Endodermal cell (in vitro differentiated cells): ENCODE measurements at places on chromosomes 7 and 10.

- no peak for DNase-seq
Observed at GRCh38 chr7:151822541-151823181, 54.3 kb downstream of the PRKAG2 start.

DNA sequence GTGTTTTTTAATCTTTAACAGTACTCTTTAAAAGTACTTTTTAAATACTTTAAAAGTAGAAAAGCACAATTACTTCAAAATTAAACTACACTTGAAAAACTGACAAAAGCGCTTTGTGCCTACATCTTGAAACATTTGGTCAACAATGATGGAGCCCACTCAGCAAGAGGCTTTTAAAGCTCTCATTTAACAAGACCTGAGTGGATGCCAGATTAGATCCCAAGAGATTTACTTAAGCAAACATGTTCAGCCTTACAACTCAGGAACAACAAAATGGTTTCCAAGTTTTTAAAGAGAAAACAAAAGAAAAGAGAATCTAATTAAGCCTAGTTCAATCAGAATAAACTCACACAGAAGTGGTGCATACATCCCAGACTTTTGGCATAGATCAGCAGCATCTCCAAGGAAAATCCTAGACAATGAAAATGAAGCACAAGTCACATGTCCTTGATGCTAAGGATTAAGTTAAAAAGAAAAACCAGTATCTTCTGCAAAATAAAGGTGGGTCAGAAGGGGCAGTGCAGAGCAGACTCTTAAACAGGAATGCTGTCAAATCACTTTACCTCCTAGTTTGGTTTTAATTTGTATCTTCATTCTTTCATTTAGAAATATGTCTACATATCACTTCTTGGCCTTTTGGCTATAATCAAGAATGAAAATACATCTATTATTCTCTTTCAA is 26.2 kb downstream of the HIBADH start:
- DNase-seq = no peak

- no peak for DNase-seq
Observed at GRCh38 chr7:28703037-28703765, 254.9 kb downstream of the TRIL start.

DNA sequence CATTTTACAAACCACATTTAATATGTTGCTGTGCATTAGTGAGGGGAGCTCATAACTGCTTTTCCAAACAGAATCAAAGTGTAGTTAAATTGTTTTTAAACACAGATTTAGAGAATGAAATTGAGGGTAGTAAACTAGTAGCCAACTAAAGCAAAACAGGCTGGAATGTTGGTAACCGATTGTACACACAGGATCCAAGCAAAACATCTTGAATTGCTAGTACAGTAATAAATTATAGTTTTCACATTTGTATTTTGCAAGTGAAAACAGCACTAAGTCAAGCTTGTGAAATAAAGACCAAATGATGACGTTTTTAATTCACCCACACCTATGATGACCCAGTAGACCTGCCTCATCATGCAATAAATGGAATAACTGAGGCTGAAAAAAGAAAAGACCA is 198.3 kb downstream of the HDAC9 start:
- no peak for DNase-seq
